ENCODE measurements at places on chromosomes 12 and 14.

GRCh38 chr12:62922539-62922938, 12.4 kb downstream of the PPM1H start:
- DNase-seq, result no peak

DNA sequence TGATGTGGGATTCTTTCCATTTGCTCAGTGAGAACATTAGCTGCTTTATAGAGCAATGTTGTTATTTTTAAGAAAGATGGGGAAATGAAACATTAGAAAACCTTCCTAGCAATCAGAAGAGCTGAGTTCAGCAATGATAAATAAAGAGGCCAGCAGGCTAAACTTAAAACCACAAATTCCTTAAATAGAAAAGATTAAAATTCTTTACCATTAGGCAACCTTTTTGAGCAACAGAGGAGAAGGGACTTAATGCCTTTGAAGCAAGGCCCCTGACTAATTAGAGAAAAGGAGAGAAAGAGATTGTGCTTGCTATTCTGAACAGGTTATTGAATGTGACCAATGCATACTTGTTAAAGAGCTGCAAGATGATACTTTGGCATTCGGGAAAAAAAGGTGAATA, 160.8 kb upstream of the LMO3 start:
- DNase-seq, result no peak

GRCh38 chr12:99435095-99435791, 212.3 kb upstream of the GARIN6 start:
- DNase-seq, result no peak

GRCh38 chr12:62045211-62045610, 215.0 kb upstream of the USP15 start:
- DNase-seq, result no peak

- DNase-seq, result no peak
These were observed 277.3 kb downstream of the SLC16A7 start for GRCh38 chr12:59873136-59873535.

- no peak for DNase-seq
These were observed 64.8 kb upstream of the BDKRB2 start for GRCh38 chr14:96139879-96140278.
